Urothelium cell line (cell line): ENCODE measurements at places on chromosomes 7 and 10.

DNA sequence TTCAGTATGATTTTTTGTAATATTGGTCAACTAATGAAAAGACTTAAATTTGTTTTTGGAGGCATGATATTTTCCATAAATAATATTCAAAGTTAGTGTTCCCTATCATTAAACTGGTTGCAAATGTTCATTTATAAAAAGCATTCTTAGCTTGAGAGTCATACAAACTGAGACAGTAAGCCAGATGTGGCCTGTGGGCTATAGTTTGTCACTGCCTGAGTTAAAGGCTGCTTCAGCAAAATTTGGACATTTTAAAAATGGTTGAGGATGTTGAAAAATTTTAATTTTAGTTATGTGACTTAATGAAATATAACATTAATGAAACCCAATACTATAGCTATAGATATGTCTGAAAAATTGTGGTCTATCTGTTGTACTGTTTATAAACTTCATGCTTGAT, 180.2 kb upstream of the CACNA2D1 start:
- DNase-seq = no peak

DNA sequence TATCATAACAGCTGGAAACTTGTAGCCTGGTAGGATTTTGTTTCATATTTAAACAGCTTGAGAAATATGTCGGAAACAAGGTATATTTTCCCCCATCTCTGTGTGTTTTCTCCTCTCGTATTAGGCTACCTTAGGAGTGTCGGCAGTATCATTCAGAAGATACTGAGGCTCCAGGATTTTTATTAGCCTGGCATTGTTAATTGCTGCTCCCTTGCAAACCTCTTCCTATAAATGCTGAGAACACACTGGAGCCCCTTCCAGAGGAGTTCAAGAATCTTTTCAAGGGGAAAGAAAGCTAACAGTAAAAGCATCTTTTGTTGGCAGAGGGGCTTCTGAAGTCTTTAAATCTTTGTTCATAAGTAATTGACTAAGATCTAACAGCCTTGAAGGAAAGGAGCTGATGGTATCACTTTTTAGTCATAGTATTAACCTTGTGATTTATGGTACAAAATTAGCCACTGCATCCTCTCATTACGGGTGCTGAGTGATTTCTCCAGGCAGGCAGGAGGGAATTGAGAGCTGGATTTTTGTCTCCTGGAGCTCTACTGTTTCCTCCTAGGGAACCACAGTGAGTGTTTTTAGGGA, 998.7 kb downstream of the LRMDA start:
- DNase-seq = no peak

GRCh38 chr10:86691333-86692022, 23.2 kb downstream of the LDB3 start:
- DNase-seq = no peak

GRCh38 chr10:131745591-131745990, 155.2 kb upstream of the PPP2R2D start:
- no peak for DNase-seq

DNA sequence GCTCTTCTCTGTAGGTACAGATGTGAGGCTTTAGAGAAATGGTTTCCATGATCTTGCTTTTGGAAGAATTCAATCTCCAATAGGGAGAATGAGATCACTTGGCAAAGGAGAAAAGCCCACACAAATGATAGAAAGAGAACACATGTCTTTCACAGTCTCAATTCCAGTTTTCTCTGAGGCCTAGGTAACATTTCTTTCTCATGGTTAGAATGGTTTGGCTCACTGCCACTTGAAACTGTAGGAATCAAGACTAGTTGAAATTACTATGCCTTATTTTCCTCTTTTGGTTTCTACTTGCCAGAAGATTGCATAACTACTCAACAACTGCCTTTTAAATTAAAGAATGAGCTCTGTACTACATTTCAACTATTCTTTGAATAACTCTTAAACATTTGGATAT, 276.5 kb upstream of the TEX47 start:
- no peak for DNase-seq

DNA sequence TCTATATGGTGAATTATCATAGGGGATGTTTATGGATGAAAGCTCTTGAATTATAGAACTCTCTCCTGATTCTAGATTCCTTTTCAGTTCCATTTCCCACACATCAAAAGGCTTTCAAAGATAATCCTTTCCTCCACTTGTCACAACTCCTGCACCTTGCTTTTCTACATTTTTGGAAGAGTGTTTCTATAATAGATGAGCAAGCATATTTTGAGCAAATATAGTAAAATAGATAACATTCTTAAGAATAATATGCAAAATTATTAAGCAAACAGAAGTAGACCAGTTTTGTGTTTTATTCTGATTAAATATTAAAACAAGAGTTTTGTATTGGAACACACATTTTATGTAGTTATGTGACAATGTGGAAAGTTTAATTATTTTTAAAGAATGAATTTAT, 340.7 kb downstream of the EXOC4 start:
- no peak for DNase-seq

- DNase-seq = no peak
Observed at GRCh38 chr10:117188371-117188770, 8.9 kb upstream of the KCNK18 start.

- peak; percentile 83 for DNase-seq
Observed at GRCh38 chr7:46162609-46163008, 241.5 kb upstream of the IGFBP3 start.

DNA sequence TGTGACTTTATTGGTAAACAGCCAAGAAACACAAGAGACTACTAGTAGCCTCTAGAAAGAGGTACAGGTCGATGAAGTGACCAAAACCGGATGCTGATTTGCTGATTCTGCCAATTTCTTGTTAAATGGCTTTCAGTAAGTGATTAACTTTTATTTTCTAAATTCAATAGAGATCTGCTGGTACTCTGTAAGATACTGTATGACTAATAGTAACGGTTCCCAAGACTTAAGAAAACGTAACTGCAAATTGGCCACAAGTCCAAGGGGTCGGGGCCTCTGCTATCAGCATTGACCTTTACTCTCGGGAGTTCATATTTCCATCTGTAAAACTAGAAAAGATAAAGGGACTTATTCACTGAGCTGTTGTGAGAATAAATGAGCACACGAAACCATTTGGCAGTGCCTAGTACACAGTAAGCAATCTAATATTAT, 1.4 kb downstream of the FAM3C start:
- DNase-seq = no peak

DNA sequence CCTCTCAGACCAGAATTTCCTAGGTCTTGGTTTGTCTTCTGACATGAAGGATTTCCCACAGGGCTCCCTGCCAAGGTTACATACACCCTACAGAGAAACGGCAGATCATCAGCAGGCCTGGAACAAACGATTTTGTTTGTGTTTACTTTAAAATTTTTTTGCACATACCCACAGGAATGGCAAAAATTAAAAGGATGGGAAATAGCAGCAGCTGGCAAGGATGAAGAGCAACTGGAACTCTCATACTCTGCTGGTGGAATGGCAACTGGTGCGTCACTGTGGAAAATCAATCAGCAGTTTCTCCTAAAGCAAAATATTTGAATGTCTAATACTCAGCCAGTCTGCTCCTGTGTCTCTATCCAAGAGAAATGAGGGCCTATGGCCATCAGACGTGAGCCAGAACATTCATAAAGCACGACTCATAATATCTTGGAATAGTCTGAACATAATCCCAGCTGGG, 6.5 kb downstream of the BAIAP2L1 start:
- DNase-seq = peak; percentile 55

GRCh38 chr10:131656431-131656841, 244.4 kb upstream of the PPP2R2D start:
- no peak for DNase-seq

DNA sequence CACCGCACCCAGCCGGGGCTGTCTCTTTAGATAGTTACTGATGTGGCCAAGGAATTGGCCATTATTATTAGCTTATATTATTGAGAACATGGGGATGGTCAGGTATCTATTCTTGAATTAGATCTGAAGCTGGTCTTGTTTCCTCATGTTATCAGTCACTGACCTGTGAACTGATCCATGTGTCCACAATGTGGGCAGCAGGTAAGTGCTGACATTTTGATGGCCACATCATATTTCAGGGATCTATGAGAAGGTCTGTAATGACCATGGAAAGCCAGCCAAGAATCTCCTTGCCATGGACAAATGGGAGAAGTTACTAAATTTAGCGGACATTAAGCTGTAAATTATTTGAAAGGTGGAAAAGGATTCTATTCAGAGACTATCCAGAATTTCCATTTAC, 61.4 kb downstream of the GBF1 start:
- no peak for DNase-seq

DNA sequence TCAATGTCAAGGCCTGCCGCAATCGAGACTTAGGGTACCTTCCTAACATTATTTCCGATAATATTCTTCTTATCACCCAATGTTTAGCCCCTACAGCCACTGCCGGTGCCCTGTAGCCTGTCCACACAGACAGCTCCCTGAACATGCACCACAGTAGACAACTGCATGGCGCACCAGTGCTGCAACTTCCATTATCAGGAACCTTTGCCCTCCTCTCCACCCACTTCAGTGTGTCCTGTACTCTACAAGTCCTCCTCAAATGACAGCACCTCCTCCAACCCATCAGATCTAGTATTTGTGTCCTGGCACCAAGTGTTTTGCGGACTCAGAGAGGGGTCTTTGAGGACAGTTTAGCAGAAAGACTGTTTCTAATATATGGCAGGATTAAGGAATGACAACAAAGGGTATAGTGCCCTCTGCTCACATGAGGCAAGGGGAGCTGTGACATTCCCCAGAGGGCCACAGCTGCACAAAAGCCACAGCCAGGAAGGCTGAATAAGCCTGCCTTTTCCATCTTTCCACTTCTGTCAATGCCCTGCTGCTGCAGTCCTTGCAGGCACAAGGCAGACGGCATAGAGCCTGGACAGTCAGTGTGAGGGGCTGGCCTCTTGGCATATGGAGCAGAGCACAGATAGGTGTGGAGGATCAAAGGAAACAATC, 335.4 kb downstream of the PARD3 start:
- DNase-seq = no peak

GRCh38 chr7:81515009-81515408, 254.8 kb downstream of the HGF start:
- no peak for DNase-seq

DNA sequence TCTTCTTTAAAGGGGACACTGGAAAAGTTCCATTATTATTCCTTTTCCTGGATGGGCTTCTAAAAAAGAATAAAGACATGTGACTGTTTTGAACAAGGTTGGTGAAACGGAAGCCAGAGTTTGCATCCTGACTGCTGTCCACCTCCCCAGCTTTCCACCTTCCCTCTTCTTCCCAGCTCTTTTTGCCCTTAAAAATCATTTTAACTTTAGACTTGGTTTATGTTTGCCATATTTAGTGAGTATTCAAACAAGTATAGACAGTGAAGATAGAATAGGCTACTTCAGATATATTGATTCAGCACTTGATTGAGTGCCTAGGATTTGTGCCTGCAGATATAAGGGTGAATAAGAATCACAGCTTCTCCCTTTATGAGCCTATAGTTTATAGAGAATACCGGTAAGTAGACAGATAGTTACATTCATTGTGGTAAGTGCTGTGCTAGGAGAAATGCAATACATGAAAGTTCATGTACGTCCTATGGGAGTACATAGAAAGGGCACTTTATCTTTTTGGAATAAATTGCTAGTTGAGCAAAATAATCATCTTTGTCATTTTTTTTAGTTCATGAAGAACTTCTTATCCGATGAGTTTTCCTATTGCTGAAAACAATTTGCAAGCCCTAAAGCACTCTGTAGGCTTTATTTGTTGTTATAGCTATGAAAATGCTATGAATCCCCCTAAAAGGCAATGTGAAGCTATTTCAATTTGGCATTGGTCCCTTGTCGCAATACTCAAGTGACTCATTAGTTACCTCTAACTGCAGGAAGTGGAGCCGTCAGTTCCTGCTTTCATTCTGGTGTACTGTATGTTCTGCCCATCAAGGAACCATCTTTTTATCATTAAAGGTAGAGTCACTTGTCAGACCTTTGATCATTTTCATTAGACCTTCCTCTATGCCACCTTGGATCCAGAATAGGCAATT, 57.2 kb upstream of the STRIP2 start:
- no peak for DNase-seq
